ENCODE measurements at places on chromosomes 5 and 9.

DNA sequence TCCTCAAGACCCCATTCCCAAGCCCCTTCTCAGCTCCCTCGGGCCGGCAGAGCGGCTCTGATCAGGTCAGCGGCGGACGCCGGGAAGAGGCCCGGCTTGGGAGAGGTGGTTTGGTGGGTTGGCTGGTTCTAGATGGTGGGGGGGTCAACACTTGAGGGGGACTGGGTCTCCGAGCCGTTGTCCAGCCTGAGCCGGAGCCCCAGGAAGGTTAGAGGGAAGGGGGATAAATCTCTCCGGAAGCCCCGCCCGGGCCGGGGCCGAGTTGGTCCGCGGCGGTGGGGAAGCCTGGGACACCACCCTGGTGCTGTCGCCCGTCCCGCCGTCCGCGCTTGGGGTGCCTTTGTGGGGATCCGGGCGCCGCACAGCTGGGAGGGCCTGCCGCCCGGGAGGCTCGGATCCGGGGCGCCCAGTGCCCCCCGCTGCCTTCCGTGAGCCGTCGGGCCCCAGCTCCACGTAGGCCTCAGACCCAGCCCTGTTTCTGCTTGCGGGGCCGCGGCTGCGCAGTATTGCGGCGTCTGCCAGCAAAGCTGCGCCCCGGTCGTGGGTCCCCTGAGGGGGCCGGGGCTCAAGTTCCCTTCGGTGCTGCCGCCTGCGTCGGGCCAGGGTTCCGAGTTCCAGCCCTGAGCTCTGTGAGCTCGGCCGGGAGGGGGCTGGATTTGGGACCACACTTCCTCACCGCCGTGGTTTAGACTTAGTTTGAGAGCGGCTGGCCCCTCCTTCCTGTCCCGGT, 542 bp upstream of the TRIM52 start:
- DNase-seq: peak; percentile 84

DNA sequence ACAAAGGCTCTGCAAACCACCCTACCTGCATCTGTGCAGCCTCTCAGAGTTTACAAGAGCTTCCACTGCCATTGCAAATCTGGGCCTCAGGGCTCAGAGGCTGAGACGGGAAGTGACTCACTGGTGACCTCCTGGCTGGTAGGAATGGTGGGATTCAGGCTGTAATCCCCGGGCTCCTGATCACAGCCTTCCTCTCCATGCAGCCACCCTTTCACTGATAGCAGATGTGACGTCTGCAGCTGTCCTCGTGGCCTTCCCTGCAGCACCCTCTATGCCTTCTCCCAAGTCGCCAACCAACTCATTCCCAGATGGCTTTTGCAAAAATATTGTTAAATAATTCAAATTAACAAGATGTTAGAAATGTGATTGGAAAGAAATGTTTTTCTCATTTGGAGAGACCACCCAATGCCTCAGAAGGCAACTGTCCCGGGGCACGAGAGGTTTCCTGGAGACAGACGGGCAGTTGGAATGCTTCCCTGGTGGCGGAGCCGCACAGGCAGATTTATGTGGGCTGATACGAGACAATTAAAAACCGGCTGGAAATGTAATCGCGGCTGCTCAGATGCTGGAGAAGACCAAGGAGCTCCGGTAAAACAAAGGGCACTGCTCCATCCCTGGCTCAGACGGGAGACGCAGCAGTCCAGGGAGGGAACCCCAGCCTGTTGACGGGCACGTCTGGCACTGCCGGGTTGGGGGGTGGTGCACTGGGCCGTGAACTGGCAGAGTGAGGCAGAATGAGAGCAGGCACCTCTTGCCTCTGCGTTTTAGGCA, 34.4 kb upstream of the SLC25A51 start:
- DNase-seq: no peak

- peak; percentile 96 for DNase-seq
Measured at GRCh38 chr5:170307575-170308465, 10.2 kb upstream of the LCP2 start.

DNA sequence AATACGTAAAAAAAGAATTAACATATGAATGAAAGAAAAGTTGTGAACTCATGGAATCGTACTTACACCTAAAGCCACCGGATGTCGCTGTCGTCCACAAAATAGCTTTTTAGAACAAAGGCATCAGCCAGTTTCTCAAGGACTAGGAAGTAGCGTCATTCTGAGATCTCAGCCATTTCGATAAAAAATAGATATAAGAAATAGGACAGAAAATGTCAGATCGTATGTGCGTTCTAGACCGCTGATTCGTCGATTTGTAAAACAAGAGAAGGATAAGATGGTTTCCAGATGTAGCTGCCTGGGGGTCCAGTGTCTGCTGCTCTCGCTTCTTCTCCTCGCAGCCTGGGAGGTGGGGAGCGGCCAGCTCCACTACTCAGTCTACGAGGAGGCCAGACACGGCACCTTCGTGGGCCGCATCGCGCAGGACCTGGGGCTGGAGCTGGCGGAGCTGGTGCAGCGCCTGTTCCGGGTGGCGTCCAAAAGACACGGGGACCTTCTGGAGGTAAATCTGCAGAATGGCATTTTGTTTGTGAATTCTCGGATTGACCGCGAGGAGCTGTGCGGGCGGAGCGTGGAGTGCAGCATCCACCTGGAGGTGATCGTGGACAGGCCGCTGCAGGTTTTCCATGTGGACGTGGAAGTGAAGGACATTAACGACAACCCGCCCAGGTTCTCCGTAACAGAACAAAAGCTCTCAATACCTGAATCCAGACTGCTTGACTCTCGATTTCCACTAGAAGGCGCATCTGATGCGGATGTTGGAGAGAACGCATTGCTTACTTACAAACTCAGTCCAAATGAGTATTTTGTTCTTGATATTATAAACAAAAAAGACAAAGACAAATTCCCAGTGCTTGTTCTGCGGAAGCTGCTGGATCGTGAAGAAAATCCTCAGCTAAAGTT, at the start of gene PCDHA10:
Gene PCDHA10, plus strand, starts transcription at position 126 of the 903 bp plus-strand sequence. Its CDS starts 152 bp downstream, at position 278.
- no peak for DNase-seq

DNA sequence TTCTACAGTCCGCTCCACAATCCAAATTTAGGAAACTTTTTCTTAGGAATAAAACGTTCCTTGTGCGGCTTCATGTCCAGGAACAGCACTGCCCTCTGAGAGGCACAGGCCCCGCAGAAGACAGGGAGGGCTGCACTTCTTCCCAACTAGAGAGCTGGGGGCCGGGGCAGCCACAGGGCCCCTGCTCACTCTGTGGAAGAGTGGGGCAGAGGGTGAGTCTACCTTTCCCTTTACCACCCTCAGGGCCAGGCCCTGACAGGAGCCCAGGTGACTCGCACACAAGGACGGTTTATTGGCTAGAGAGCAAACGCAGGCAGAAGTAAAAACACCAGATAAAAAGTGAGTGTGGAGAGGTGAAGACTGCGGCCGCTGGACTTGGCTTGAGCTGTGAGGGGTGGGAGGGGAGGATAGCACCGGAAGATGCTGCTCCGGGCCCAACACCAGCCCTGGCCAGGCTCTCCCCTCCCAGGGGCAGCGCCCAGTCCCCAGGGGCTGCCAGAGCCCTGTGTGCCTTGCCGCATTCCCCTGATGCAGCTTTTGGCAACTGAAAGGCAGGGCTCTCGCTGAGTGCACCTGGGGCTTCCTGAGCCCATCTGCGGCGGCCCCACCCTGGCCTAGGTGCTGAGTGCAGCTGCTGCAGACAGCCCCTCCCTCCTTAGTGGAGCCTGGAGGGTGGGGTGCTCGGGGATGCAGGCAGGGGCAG, 20.2 kb downstream of the SH3GLB2 start:
- DNase-seq: no peak

DNA sequence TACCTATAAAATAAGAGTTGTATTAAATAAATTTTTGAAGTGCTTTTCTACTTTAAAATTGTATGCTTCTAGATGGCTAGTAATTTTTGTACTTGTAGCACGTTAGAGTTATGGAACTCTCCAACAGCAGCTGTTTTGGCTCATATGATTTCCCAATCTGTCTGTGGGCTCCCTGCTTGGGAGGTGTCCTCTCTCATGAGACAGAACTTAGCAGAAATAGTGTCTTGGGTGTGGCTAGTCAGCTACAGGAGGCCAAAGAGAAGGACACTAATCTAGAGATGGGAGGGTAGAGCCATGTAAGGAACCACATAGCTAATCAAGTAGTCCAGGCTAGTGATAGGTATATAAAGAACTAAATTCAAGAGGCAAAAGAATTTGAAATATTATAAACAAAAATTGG, 78.4 kb upstream of the DAB2 start:
- DNase-seq: peak; percentile 53
